Mucosa of descending colon (tissue), 3 donors: ENCODE measurements at places on chromosomes 3 and 15. TPM values are rescaled to one million over a fixed set of nuclear protein-coding genes. Genes with fewer than 3 reads are reported as not detected.

DNA sequence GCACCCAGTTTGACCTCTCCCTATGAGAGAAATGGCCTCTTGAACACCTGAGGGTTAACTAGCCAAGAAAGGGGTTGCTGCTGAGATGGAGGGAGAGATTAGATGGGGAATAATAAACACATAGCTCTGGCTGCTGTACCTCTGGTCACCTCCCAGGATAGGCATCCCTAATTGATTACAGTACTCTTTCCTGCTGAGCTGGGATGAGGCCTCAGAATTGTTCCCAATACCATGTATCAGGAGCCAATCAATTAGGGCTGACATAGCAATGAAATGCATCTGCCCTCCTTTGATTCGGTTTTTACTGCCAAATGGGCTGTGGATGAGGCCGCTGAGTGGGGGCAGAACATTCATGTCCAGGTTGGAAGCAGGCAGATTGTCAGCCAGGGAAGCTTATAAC, 339.4 kb upstream of the SLCO3A1 start:
- DNase-seq, result no peak

DNA sequence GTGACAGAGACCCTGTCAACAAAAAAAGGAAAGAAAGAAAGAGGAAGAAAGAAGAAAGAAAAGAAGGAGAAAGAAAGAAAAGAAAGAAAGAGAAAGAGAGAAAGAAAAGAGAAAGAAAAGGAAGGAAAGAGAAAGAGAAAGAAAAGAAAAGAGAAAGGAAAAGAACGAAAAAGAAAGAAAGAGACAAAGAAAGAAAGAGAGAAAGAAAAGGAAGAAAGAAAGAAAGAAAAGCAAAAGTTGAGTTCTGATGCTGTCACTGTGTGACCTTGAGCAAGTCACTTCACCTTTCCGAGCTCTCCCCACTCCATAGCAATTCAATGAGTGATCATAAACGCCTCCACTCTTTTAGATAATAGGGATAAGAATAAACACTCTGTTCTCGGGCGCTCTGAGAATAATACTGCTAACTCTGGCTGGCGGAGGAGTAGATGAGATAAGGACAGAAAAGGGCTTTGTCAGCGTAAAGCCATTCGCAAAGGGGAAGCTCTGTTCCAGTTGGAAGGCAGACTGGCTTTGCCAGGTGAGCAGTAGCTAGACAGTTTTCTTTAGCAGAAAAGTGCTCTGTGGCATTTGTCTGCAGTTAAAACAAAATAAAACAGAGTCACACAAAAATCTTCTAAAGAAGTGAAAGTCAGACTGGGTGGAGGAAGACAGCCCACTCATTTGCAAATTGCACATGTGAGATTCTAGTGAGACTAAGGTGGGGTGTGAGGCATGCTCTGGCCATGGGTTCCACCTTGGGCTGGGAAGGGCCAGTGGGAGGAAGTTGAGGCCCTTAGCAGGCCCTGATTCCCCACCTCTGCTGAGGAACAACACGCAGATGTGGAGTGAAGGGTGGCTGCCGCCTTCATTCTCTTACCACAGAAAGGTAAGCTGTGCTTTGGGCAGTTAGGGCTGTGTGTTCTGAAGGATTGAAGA, 9.6 kb upstream of the FLNB start:
- no peak for DNase-seq

- DNase-seq, result no peak
These were observed 269.8 kb upstream of the TMC3 start for GRCh38 chr15:81643771-81644170.

GRCh38 chr3:14461748-14462324, 59.4 kb downstream of the SLC6A6 start:
- DNase-seq, result peak; percentile 73

- no peak for DNase-seq
These were observed 39.0 kb upstream of the TRAK1 start for GRCh38 chr3:42052132-42052483.

Gene C3orf33
- 3.3 TPM for total RNA-seq

- peak; percentile 83 for DNase-seq
These were observed at the start of gene CMTM6 for GRCh38 chr3:32502118-32502945. Gene CMTM6, minus strand, starts transcription at chr3:32502852. Its CDS starts 107 bp downstream, at chr3:32502745.

DNA sequence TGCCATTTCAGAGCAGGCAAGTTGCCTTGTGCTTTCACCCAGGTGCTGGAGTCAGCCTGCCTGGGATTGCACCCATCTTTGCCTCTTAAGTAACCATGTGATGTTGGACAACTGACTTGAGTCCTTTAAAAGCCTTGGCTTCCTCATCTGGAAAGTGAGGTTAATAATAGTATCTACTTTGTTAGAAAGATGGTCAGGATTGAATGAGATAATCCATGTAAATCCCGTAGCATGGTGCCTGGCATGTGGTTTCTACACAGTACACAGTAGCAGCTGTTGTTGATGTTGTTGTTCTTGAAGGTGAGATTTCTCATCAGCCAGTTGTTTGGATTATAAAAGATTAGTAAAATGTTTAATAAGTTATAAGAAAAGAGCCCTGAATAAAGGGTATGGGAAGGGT, 48.8 kb downstream of the PSMD6 start:
- DNase-seq, result no peak

Gene LZTFL1
- 16.5 TPM for total RNA-seq

- no peak for DNase-seq
These were observed 244.7 kb upstream of the TBL1XR1 start for GRCh38 chr3:177441813-177442646.

- DNase-seq, result no peak
These were observed 20.6 kb upstream of the SMAD6 start for GRCh38 chr15:66681395-66681794.

- DNase-seq, result no peak
These were observed 285.6 kb upstream of the ARHGEF26 start for GRCh38 chr3:153835540-153835939.

GRCh38 chr3:125125821-125126245, 70.0 kb upstream of the HEG1 start:
- DNase-seq, result no peak

Gene CNTN4
- 7.8 TPM for total RNA-seq

Gene SLC7A14
- total RNA-seq, result 2.9 TPM

DNA sequence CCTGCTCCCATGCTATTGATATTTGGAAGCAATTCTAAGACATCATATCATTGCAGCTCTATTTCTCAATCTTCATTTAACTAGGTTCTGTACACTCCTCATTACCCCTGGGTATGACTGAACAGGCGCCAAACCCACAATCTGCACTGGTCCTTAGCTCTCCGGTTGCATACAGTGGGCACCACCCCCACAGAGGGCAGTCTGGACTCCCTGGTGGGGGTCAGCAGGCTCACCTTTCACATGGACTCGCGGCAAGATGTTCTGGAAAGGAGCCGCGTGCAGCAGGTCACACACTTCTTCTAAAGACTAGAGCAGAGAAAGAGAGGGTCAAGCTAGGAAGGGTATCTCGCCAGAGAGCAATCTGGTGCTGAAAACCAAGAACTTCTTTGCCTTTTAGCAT, 36.5 kb downstream of the NIPA2 start:
- no peak for DNase-seq

Gene TCF12
- total RNA-seq, result 74.1 TPM

DNA sequence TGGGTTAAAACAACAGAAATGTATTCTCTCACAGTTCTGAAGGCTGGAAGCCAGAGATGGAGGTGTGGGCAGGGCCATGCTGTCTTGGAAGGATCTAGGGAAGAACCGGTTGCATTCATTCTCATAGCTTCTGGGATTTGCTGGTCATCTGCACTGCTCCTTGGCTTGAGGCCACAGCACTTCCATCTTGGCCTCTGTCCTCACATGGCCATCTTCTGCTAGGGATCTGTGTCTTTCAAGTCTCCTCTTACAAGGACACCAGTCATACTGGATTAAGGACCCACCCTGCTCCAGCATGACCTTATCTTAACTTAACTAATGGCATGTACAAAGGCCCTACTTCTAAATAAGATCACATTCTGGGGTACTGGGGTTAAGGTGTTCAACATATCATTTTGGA, 47.7 kb downstream of the RPLP1 start:
- no peak for DNase-seq

DNA sequence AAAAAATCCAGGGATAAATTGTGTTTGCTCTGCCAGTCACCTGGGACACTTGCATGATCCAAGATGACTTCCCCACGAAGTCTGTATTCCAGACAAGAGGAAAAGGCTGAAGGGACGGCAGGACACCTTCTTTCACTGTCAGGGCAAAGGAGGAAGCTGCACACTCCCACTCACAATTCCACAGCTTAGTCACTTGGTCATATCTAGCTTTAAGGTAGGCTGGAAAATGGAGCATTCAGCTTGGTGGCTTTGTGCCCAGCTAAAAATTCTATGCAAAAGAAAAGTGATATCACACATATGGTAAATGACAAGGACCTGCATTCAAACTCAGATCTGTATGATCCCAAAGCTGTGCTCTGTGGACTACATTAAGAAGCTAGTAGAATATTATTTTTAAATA, 109.2 kb upstream of the TPM1 start:
- no peak for DNase-seq

Gene ARPP21
- 1.9 TPM for total RNA-seq

DNA sequence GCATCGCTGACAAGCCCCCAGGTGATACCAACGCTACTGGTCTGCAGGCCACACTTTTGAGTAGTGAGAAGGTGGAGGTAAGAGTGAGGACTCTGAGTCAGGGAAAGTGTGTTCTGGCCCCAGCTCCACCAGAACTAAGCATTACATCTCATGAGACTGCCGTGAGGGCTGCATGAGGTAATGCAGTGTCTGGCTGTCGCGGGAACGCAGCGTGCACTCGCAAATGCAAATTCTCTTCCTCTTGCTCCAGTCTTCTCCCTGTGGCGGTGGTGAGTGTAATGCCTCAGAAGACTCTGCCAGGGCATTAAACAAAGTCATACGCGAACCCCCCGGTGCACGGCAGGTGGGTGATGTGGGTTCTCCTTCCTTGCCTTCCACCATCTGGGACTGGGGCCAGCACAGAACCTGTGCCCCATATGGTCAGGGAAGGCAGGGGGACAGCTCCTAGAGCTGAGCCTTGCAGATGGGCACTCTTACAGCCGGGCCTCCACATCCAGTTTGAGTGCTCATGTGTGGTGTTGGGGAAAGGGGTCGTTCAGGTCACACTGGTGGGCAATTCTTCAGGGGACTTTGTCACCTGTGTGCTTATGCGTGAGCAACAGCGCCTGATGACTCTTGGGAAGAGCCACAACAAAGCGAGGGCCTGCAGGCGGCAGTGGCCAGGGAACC, 175.8 kb downstream of the XXYLT1 start:
- DNase-seq, result peak; percentile 36

- DNase-seq, result no peak
These were observed 193.5 kb upstream of the ZBTB20 start for GRCh38 chr3:115340586-115340985.

DNA sequence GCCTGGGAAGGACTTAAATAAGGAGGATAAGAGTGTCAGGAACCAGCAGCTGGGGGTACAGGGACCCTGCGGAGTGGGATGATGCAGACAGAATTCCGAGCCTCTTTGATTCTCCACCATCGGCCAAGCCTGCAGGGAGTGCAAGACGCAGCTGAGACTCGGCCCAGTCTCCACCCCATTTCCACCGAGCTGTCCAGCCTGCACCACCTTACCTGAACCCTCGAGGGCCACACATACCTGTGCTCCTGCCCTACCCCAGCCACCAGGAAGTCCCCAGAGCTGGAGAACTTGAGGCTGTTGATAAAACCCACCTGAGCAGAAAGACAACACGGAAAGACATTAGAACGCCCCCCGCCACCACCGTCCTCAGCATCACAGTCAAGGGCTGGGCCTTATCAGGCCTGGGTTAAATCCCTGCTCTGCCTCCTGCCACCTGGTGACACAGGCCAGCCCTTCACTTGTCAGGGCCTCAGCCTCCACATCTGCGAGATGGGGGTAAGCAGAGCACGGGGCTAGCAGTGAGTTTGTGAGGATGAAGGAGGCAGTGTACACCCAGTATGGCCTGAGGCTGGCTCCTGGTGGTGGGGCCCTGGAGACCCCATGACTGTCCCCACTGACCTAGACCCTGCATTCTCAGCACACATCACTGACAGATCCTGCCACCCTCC, 8.1 kb downstream of the RRP9 start:
- no peak for DNase-seq

- no peak for DNase-seq
These were observed 16.6 kb upstream of the SEMA3F start for GRCh38 chr3:50138266-50139200.

Gene HYAL1
- 10.0 TPM for total RNA-seq

Gene SCN5A
- 0.31 TPM for total RNA-seq

Gene C15orf62
- 0.35 TPM for total RNA-seq

DNA sequence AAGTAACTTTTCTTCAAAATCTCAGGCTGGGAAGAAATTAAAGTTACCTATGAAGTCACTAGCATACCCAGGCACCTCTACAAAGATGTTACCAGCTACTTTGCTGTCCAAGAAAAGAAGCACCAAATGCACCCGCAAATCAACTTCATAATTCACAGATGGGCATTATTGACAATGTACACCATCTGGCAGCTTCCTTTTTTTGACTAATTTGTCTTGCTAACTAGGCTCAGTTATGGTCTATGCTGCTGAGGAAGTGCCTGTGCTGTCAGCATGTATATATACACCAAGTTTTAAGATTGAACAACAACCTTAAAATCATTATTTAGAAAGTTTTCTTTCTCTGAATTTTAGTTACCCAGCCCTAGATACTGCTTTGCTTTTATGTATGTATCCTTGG, 93.8 kb downstream of the NSUN3 start:
- DNase-seq, result no peak
